Stimulated activated naive B cell treated with anti-CD40 and anti-IgM and Interleukin-4, amounts not matched to agents 10 μg/mL and 1 μg/mL and 100 μg/mL, for 72 hours (primary cell): ENCODE measurements at places on chromosomes 12 and 14.

DNA sequence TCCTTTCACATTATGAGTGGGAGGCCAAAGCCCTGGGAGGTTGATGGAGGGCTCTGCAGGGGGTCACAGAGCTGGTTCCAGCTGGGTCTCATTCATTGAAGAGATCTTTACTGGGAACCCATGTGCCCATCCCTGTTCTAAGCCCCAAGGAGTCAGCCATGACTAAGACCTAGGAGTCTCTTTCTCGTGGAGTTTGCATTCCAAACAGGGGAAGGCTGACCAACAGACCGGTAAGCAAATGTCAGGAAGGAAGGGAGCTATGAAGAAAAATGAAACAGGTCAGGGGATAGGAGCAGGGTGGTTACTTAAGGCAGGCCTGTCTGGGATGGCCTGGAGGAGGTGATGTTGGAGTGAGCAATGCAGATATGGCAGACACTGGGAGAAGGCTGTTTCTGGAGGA lies 31.5 kb downstream of the SYNDIG1L start:
- DNase-seq = no peak
- H3K36me3 ChIP-seq = no peaks in the 10 kb centered on the region
- H3K27me3 ChIP-seq = no peaks in the 10 kb centered on the region
- no peak overlapping the region for H3K4me3 ChIP-seq
- no peak overlapping the region for H3K27ac ChIP-seq
- peaks cover 11% of the 10 kb centered on the region for H3K4me1 ChIP-seq

DNA sequence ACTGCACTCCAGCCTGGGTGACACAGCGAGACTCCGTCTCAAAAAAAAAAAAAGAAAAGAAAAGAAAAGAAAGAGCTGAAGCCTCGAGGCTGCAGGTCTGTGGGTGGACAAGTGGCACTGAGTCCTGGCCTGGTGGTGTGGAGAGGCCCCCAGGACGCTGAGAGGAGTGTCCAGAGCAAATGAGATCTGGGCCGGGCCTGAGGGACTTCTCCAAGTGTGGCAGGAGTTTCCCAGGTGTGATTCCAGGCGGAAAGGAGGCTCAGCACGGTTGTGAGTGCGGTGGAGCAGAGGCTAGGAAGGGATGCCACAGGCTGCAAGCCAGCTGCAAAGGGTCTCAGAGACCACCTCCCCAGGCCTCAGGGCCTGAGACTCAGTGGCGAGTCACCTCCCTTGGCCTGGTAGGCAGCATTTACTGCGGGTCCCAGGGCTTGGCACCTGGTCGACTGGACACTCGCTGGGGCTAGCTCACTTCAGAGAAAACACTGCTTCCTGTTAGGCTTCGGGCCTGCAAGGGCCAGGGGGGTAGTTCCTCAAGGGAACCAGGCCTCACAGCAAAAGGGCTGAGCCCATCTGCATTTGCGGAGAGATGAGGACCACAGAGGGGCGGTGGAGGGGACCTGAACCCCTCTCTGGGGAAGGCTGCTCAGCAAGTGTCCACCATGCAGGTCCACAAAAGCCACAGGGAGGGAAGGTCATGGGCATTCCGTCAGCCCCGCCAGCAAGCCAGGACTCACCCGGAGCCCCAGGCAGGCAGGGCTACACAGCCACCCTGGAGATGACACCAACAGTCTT lies 11.7 kb downstream of the TTC7B start:
- no peaks in the 10 kb centered on the region for H3K36me3 ChIP-seq
- no peak overlapping the region for H3K27ac ChIP-seq
- H3K4me1 ChIP-seq = no peaks in the 10 kb centered on the region

- H3K36me3 ChIP-seq = no peaks in the 10 kb centered on the region
- no peak for DNase-seq
- H3K4me3 ChIP-seq = no peak overlapping the region
- H3K27ac ChIP-seq = no peak overlapping the region
Measured at GRCh38 chr12:127822809-127823411, 444.1 kb upstream of the TMEM132C start.

DNA sequence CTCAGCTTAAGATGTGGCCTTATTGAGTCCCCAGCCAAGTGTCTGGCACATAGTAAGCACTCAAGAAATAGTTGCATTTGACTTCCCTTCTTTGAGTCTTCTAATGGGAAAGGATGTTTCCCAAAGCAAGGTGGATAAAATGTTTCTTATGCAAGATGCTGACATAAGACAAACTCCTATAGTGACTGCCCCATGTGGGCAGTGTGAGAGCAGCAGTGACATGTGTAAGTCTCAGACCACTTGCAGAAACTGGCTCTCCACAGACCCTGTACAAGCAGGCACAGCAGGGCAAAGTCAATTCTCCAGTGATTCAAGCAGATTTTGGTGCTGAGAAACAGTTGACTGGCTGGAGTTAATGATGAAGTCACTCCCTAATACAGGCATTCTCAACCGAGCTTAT lies 255.3 kb downstream of the ANO2 start:
- H3K4me1 ChIP-seq = no peaks in the 10 kb centered on the region
- no peak overlapping the region for H3K4me3 ChIP-seq
- peaks cover 5% of the 10 kb centered on the region for H3K27me3 ChIP-seq

- no peak for DNase-seq
- H3K27me3 ChIP-seq = peaks cover 29% of the 10 kb centered on the region
- H3K27ac ChIP-seq = no peak overlapping the region
- no peaks in the 10 kb centered on the region for H3K36me3 ChIP-seq
- H3K4me3 ChIP-seq = no peak overlapping the region
Measured at GRCh38 chr14:78157494-78158437, 12.4 kb upstream of the NRXN3 start.

- H3K27ac ChIP-seq = no peak overlapping the region
- H3K4me3 ChIP-seq = no peak overlapping the region
- H3K36me3 ChIP-seq = no peaks in the 10 kb centered on the region
Measured at GRCh38 chr12:25904442-25904841, 54.0 kb upstream of the RASSF8 start.

GRCh38 chr12:70691018-70691672 lies 53.9 kb upstream of the PTPRB start:
- no peak overlapping the region for H3K27ac ChIP-seq
- no peaks in the 10 kb centered on the region for H3K36me3 ChIP-seq
- no peak overlapping the region for H3K4me3 ChIP-seq
- DNase-seq = no peak
- H3K27me3 ChIP-seq = no peaks in the 10 kb centered on the region

GRCh38 chr12:80053051-80053790 lies 46.1 kb upstream of the OTOGL start:
- H3K36me3 ChIP-seq = no peaks in the 10 kb centered on the region
- no peak overlapping the region for H3K4me3 ChIP-seq
- H3K27ac ChIP-seq = no peak overlapping the region
- H3K27me3 ChIP-seq = no peaks in the 10 kb centered on the region

DNA sequence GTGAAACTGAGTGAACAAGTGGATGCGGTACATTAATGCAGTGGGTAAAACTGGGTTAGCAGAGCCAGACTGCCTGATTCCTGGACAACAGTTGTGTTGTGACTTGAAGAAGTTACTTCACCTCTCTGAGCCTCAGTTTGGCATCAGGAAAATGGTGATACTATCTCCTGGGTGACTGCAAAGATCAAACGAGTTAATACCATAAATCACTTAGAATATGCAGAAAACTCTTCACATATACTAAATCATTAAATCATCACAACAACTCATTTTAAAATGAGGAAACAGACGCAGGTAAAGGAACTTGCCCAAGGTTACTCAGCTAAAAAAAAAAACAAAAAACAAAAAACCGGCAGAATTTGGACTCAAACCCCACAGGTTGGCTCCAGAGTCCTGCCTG lies 811 bp downstream of the MTERF2 start:
- peaks cover 28% of the 10 kb centered on the region for H3K36me3 ChIP-seq
- peaks cover 31% of the 10 kb centered on the region for H3K4me1 ChIP-seq
- DNase-seq = no peak
- H3K27me3 ChIP-seq = no peaks in the 10 kb centered on the region

GRCh38 chr12:59023861-59024424 lies 103.6 kb upstream of the LRIG3 start:
- no peaks in the 10 kb centered on the region for H3K36me3 ChIP-seq
- no peak overlapping the region for H3K27ac ChIP-seq
- no peaks in the 10 kb centered on the region for H3K4me1 ChIP-seq
- H3K4me3 ChIP-seq = no peak overlapping the region
- H3K27me3 ChIP-seq = no peaks in the 10 kb centered on the region

DNA sequence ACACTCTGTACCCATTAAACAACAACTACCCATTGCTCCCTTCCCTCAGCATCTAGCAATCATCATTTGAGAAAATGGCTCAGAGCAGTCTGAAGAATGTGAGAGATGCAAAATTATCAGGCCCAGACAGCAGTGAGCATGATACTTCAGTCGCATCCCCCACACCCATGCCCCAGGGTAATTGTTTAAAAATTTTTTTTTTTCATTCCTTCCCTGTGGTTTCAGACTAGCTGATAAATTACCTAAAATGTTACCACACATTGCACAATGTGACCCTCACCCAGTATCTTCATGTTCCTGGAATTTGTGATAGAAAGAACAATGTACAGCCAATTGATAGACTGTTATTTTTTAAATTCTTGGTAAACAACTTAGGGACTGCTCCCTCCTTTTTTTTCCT lies 11.3 kb upstream of the USP15 start:
- H3K27me3 ChIP-seq = peaks cover 4% of the 10 kb centered on the region
- DNase-seq = no peak
- peaks cover 12% of the 10 kb centered on the region for H3K36me3 ChIP-seq

DNA sequence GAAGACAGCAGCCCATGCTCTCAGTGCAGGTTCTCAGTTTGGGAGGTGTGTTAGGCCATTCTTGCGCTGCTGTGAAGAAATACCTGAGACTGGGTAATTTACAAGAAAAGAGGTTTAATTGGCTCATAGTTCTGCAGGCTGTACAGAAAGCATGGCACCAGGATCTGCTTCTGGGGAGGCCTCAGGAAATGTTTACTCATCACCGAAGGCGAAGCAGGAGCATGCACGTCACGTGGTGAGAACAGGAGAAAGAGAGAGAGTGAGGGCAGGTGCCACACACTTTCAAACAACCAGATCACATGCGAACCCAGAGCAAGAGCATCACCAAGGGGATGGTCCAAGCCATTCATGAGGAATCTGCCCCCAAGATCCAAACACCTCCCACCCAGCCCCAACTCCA lies 9.0 kb upstream of the LRP6 start:
- H3K4me3 ChIP-seq = no peak overlapping the region
- H3K27me3 ChIP-seq = peaks cover 8% of the 10 kb centered on the region
- DNase-seq = no peak

- no peaks in the 10 kb centered on the region for H3K27me3 ChIP-seq
- no peak overlapping the region for H3K27ac ChIP-seq
- no peaks in the 10 kb centered on the region for H3K4me1 ChIP-seq
- H3K36me3 ChIP-seq = no peaks in the 10 kb centered on the region
Measured at GRCh38 chr14:58565832-58566231, 71.9 kb upstream of the DACT1 start.

DNA sequence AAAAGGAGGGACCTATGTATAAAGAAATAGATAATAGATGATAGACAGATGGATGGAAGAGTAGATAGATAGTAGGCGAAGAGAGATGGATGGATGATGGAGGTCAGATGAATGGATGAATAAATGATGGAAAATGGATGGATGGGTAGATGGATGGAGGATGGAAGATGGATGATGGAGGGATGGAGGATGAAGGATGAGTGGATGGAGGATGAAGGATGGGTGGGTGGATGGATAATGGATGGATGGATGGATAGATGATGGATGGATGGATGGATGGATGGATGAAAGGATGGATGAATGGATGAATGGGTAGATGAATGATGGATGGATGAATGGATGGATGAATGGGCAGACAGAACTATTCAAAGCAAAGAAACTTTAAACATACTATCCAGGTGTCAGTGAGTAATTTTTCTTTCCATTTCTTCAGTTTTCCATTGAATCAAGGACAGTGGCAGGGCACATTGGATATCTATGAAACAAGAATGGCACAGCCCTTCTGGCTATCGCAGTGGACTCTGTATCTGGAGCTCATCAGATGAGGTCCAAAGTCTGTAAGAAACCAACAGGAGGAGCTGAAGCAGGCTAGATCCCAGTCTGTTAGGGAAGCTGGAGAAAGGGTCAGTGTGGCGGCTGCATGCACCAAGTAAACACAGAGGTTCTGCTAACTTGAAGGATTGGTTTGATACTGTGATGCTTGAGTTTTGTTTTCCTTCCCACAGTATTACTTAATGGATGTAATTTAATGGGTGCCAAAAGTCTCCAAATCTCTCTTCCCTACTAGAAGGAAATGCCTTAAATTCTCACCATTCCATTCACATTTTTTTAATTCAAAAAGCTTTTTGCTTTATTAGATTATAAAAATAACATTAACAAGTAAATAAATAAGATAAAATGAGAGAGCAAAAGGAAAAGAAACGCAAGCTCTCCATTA lies 18.1 kb upstream of the MED13L start:
- no peaks in the 10 kb centered on the region for H3K36me3 ChIP-seq
- DNase-seq = no peak
- no peak overlapping the region for H3K27ac ChIP-seq
- no peak overlapping the region for H3K4me3 ChIP-seq

- H3K27ac ChIP-seq = no peak overlapping the region
- no peak overlapping the region for H3K4me3 ChIP-seq
- H3K27me3 ChIP-seq = no peaks in the 10 kb centered on the region
- peaks cover 13% of the 10 kb centered on the region for H3K4me1 ChIP-seq
Measured at GRCh38 chr14:32013083-32013482, 64.0 kb upstream of the ARHGAP5 start.

DNA sequence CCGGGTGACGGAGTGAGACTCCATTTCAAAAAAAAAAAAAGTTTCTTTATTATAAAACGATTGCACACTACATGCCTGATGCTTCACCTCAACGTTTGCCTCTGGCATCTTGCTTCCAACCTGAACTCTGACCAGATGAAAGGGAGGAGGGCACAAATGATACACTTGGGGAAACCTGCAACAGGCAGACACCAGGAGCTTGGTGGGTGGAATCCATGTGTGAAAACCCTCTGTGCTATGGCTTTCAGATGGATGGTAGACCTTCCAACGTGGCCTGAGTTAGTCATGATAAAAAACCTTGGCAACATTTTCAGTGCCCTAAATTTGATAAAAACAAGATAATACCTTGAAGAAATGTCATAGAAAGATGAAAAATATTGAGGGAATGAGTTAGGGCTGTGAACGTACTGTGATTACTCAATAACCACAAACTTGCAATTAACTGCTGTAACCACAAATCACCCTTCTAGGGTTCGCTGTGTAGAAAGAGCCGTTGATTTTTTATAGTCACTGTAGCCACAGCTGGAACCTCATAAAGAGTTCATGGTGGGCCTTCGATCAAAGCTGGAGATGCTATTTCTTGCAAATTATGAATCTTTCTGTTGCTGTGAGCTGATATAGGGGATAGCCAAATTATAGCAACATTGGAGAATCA lies 26.1 kb upstream of the GZMB start:
- H3K27me3 ChIP-seq = no peaks in the 10 kb centered on the region
- H3K4me3 ChIP-seq = no peak overlapping the region
- peaks cover 24% of the 10 kb centered on the region for H3K4me1 ChIP-seq
- no peak overlapping the region for H3K27ac ChIP-seq
- no peaks in the 10 kb centered on the region for H3K36me3 ChIP-seq
- no peak for DNase-seq

DNA sequence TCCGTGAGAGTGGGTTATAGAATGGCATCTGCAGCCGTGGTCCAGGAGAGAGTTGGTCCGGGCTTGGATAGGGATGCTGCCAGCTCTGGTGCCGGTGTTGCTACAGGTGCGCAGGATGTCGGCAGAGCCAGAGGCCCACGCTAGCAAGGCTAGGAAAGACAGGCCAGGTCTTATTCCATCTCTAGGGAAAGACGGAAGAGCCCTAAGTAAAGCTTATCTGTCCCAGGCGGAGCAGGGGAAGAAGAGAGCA lies 485 bp upstream of the PSME1 start:
- no peaks in the 10 kb centered on the region for H3K27me3 ChIP-seq
- peaks cover 62% of the 10 kb centered on the region for H3K4me1 ChIP-seq
- H3K27ac ChIP-seq = peak overlapping the region; percentile 93
- DNase-seq = no peak
